ENCODE measurements at places on chromosomes 5 and 9.

DNA sequence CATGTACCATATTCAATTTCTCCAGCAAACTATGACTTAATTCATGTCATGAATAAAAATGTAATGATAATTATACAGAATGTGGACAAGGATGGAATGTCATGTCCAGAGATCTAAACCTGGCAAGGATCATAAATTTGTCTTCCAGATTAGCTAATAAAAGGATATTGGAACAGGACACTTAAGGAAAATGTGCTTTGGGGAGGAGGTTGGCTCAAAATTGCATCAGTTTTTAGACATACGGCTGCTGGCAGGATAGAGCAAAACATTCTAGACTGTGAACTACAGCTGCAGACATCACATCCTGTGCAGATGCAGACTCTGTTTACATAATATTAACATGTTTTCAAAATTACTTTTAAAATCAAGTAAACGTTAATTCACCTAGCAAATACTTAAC lies 248.4 kb downstream of the TLR4 start:
- no peak for DNase-seq

DNA sequence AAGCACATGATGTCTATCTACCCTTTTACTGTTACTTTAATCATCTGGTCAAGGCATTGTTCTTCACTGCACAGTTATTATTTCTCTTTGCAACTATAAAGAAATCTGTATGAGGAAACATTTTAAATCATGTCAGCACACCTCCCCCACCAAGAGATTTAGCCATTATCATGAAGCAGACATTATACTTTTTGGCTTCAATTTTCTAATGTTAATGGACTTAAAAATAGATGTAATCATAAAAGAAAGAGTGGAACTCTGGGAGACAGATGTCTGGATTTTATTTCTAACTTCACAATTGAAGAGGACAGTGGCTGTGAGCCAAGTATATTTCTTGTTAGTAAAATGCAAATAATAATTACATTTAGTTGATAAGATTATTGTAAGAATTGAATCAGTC lies 932.4 kb downstream of the TAF11L14 start:
- DNase-seq, result no peak

GRCh38 chr9:132931178-132931735 lies 13.2 kb downstream of the TSC1 start:
- no peak for DNase-seq

- no peak for DNase-seq
Measured at GRCh38 chr5:10775646-10776045, 14.6 kb upstream of the DAP start.

GRCh38 chr5:15495026-15495425 lies 5.0 kb upstream of the FBXL7 start:
- no peak for DNase-seq

DNA sequence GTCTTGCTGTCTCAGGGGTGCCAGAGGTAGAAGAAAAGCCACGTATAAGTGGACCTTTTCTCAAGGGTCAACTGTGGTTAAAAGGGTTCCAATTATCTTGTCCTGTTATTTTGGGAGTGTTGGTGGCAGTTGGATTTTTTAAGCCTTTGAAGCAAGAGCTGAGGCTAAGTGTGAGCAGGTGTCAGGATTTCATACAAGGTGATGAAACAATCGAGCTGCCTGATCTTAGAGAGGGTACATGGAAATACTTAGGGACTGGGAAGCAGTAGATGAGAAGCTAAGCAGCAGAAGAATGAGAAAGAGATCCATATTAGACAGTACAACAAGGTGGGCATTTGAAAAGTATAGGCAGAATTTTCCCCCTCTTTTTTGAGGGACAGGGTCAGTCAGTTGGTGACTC lies 23.6 kb downstream of the FOCAD start:
- DNase-seq, result no peak

GRCh38 chr5:82521431-82522051 lies 243.4 kb upstream of the RPS23 start:
- DNase-seq, result no peak

GRCh38 chr5:177372910-177373309 lies 11.3 kb upstream of the SLC34A1 start:
- DNase-seq, result no peak

DNA sequence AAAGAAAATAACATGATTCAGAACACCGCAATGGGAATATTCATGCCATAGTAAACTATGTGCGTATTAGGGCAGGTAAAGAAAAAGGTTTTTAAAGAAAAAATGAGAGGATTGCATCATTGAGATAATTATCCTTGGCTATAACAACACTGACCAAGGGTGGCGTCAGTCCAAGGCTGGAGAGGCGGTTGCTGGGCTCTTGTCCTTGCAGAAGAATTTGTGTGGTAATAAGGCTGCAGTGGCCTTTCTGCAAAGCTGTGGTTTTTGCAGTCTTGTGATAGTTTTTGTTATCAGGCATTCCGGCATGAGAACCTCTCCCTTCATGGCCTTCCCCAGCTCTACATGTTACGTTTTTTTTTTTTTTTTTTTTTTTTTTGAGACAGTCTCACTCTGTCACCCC lies 14.0 kb downstream of the BOD1 start:
- DNase-seq, result no peak

DNA sequence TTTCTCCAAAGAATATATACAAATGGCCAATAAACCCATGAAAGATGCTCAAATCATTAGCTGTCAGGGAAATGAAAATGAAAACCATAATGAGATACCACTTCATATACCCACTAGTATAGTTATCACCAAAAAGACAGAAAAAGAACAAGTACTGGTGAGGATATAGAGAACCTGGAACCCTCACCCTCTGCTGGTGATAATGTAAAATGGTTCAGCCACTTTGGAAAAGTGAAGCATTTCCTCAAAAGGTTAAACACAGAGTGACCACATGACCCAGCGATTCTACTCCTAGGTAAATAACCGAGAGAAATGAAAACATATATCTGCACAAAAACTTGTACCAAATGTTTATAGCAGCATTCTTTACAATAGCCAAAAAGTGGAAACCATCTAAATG lies 72.0 kb downstream of the HSD17B3 start:
- no peak for DNase-seq

DNA sequence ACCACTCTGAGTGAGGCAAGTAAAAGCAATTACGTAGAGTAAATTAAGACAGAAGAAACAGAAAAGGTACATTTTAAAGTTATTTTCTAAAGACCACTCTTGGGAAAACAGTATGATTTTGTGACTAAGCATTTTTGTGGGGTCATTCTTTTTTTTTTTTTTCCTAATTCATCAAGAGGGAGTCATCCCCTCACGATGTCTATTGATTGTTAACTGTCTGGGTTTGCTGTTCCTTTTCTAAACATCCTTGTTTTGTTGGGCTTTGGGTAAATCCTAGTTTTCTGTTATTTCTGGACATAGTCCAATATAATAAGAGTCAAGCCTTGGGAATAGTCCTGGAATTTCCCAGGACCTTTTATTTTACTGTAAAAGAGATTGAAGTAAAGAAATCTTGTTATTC lies 63.8 kb downstream of the ANKRD55 start:
- no peak for DNase-seq

DNA sequence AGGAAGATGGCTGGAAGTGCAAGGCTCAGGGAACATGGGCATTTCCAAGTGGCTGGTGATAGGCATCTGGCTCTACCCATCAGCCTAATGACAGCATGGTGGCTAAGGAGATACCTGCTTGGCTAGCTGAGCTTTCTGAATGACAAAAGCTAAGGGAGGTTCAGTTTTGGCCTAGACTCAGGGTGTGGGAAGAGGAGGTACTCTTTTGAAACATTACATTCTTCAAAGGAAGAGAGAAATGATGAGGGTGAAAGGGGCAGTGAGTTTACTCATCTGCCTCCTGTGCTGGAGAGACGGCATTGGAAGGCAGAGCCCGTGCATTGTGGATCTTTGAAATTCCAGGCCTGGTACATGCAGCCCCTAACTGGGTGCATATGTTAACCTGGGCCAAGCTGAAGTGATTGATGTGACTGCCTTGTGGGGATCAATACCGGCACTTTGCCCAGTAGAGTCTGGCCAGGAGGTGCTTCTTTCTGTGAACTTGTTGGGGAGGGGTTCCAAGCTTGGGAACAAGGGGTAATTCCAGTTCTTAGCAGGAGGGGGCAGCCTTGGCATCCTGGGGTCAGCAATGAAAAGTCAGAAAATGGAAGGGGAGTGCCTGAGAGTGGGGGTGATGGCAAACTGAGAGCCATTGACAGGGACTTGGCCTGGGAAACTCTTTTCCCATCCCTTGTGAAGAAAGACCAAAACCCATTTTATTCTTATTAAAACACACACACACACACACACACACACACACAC lies 108.6 kb downstream of the ACER2 start:
- peak; percentile 40 for DNase-seq

DNA sequence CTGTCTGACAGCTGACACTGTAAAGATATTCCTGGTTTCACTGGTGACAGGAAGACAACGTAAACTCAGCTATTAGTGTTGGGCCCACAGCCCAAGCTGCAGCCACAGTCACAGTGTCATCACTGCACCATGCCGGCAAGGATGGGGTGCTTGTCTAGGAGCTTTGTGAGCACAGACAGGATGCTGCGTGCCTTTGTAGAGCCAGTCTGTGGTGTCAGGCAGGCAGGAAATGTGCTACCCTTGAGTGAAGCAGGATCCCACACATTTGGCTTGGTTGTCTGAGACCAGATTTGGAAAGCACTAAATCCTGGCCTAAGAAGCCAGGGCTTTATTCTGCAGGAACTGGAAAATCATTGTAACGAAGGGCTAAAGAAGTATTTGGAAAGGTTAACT lies 121.6 kb upstream of the ADAMTS16 start:
- no peak for DNase-seq

DNA sequence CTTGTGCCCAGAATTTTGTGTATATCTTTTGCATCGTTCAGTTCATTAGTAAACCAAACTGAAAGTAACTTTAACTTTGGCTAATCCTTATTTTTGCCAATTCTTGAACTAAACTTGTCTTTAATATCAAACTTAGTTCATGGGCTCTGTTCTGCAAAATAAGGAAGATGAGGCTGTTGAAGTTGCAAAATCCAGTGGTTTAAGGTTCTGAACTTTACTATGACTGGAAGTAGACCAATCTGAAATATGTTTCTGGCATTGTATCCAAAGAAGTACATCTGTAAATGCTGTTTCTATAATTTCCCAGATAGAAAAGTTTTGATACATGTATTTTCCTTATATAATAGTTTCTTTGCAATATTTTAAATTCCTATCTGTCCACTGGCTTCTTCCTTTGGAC lies 238.1 kb downstream of the CETN3 start:
- no peak for DNase-seq

DNA sequence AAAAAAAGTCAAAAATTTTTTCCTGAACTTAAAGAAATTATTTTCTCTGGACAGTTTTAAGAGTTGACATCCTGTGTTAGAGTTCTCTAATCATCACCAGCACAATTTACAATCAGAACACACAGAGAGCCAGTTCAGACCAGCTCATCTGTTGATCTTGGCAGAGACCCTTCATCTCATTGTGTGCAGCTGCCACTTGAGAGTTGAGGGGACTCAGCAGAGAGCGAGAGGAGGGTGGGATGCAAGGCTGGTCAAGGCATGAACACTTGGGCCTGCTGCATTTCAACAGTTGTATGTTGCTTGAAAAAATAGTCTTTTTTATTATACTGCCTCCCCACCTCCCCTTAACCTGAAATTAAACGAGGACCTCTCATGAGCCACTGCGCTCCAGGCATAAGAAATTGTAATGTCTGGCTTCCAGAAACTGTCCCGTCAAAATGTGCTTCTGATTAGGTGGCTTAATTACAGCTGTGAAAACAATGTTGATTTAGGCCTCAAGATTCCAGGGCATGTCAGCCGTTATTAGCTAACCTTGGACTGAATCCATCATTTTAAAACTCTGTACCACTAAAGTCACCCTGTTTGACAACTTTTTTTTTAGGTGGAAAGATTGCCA lies 383.6 kb downstream of the CCDC171 start:
- DNase-seq, result no peak

DNA sequence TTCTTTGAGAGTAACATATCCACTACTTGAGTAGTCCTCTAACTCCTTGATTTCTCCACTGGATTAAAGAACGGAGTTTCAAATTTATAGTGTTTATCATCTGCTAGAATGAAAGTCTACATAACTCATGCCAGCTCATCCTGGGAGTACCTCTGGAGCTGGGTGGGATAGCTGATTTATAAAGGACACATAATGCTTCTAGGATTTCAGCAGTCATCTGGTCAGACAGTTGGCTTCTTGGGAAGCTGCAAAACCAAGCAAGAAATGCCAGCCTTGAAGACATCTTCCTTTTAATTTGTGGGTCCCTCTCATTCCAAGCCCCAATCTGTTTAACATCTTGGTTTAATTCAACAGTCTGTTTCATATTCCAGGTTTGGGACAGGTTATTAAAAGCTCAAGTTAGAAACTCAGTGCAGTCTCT lies 3.2 kb downstream of the GALNT10 start:
- DNase-seq, result no peak

DNA sequence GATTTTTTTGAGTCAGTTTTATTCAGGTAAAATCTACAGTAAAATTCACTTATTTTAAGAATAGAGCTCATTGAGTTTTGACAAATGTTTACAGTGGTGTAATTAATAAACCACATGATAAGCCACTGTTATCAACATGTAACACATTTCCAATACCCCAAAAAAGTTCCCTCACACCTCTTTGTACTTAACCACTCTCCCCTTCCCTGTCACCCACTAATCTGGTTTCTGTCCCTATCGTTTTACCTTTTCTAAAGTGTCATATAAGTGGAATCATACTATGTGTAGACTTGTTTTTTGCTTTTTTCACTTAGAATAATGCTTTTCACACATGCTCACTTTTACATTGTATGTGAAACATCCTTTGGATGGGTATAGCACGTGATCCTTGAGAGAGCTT lies 127.2 kb downstream of the KDM4C start:
- DNase-seq, result no peak

DNA sequence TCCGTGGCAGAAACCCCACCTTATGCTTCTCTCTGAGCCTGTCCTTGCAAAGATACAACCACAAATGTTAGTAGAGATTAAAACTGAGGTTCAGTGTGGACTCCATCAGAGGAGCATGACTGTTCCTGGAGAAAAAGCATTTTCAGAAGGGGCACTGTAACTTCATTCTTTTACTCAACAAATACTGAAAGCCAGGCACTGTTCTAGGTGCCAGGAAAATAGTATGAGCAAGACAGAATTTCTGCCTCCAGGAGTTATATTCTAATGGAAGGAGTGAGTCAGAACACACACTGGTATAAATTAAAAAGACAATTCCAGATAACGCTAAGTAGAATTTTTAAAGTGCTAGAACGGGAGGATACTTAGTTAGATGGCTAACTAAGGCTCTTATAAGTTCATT lies 251.4 kb upstream of the GAS1 start:
- DNase-seq, result no peak

GRCh38 chr5:150263801-150264621 lies 25.6 kb downstream of the CAMK2A start:
- DNase-seq, result no peak

- peak; percentile 47 for DNase-seq
Measured at GRCh38 chr9:79572032-79572607, 355 bp downstream of the TLE4 start.

DNA sequence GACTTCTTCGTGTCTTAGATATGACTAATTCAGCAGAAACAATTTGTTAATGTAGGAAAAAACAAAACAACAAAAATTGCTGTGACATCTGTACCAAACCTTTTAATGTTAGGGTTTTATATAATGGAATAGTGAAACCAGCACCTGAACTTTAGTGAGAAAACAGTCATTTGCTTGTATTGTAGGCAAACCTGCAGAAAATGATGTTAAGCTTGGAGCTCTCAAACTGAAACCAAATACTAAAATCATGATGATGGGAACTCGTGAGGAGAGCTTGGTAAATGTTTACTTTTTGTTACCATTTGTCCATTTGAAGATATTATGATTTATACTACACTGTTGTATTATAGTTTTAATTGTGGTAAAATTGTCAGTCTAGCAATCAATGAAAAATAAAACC lies 6.6 kb downstream of the UBLCP1 start:
- DNase-seq, result no peak

GRCh38 chr5:172920995-172921394 lies 38.2 kb upstream of the RPL26L1 start:
- DNase-seq, result no peak
